GM12878 (cell line): ENCODE measurements at places on chromosomes 4 and X.

DNA sequence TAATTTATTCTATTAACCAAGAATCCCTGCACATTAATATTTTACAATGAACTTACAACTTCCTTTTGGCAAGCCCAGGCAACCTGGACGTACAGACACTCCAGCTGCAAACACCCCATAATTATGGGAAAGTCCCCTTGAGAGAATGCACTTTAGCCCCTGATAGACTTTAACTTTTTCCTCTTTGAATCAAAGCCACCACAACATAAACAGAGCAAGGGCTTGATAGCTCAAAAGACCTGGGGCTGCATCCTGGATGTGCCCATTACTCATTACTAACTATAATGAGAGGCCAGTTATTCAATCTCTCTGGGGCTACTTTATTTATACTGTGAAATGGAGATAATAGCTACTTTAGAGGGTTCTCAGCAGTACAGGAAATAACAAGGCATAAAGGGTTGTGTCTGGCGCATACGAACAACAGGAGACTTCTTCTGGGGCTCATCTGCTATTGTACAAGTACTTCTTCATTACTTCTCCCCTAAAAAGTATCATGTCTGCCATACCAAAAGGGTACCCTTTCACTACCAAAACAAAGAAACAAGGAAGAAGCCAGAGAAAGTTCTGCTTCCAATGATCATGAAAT, 54.9 kb downstream of the CASK start:
- DNase-seq = no peak

- DNase-seq = no peak
Observed at GRCh38 chrX:16953606-16954211, 7.3 kb downstream of the REPS2 start.

- DNase-seq = no peak
Observed at GRCh38 chrX:19370061-19370460, 26.3 kb downstream of the PDHA1 start.

DNA sequence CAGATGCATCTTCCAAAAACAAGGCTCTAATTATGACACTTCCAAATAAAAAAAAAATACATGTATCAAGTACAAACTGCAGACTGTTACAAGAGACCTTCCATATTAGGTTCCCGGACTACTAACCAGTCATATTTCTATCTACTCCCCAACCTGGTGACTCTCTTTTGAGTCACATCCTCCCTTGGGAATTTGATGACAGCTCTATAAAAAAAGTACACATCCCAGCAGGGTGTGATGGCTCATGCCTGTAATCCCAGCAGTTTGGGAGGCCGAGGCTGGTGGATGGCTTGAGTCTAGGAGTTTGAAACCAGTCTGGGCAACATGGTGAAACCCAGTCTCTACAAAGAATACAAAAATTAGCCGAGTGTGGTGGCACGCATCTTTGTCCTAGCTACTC, 14.9 kb downstream of the RPGR start:
- no peak for DNase-seq

DNA sequence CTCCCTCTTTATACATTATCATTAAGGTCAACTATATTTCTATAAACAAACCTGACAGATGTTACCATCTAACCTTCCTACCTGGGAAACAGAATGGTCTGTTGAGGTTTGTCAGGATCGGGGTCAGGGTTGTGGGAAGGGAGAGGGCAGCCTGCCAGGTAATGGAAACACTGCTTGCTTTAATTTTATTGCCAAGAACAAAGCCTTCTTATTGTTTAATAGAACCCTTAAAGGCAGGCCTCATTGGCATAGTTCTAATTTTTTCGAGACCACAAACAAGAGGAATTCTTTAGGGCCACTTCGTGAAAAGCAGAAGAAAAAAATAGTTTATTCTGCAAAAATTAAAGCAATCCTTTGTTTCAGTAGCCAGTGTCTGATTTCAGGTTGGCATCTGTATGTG, 113.2 kb downstream of the MID1 start:
- no peak for DNase-seq

DNA sequence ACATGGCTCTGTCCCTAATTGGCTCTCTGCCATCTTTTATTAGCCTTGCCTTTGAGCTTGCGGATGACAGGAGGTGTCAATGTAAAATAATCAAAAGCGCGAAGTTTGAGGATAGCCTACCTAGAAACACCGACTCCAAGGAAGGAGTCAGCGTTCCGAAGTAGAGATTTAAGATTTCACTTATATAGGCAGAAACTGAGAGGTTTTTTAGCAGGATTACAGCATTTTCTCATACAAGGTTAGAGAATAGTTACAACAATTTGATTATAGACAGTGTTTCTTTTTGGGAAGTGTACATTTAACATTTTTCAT, 499 bp upstream of the NFXL1 start:
- DNase-seq = no peak
